ENCODE measurements at places on chromosomes 7 and 10.

DNA sequence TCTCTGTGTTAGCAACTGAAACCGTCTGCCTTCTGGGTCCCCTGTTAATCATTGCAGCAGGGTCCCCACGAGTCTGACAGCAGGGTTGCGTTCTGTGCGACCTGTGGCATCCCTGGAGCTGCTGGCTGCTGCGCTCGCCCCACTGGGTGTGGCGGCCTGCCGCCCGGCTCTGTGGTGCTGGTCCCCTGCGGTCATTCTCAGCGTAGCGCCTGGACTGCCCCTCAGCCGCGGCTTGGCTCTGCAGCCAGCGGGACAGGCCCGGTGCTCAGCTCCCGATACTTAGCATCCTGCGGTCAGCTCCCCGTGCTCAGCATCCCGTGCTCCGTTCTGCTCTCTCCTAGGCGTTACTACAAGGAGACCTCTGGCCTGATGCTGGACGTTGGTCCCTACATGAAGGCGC lies 35.0 kb downstream of the LHPP start:
- DNase-seq = no peak

DNA sequence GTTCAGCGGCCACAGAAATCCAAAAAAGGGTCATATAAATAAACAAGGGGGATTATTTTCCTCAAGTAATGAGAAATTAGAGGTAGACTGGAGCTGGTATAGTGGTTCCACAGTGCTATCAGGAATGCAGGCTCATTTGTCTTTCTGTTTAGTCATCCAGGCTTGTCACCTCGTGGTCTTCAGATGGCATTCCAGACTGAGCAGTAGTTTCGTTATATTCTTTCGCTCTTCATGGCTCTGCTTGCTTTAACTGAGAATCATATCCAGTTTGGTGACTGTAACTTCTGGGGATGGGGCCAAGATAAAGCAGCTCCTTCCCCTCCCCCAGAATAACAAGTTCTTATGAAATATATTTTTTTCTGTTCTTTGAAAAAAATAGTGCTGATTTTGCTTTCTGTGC lies 9.5 kb downstream of the ANKIB1 start:
- DNase-seq = peak; percentile 89

GRCh38 chr7:121003986-121004685 lies 15.6 kb downstream of the CPED1 start:
- DNase-seq = no peak

DNA sequence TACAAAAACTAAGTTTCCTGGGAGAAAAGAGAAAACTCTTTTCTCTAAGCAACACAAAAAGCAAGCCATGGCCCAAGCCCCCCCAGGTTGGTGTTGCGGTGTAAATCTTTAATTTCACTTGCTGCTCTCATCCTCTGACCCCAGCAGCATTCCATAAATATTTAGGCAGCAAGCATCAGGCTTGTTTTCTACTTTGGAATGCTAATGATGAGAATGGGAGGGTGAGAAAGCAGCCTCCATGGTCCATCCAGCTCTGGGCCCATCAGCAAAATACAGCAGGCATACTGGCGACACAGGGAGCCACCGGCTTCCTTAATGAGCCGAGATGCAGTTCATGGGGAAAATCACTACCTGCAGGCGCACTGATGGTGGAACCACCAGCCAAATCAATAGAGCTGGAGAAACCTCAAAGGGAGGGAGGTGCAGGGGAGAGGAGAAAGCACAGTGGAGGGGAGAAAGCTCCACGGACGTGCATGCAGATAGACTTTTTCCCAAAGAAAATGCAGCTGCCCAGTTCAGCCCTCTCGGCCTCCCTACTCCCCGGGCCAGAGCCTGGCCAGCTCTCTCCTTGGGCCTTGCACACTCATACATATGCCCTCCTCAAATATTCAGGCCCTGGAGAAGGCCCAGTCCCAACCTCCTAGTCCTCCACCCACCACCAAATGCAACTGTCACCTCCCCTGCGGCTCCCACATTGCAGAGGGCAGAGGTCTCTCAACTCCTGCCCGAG lies 131.9 kb downstream of the GRID1 start:
- no peak for DNase-seq

GRCh38 chr7:116621649-116622048 lies 50.3 kb upstream of the MET start:
- no peak for DNase-seq

DNA sequence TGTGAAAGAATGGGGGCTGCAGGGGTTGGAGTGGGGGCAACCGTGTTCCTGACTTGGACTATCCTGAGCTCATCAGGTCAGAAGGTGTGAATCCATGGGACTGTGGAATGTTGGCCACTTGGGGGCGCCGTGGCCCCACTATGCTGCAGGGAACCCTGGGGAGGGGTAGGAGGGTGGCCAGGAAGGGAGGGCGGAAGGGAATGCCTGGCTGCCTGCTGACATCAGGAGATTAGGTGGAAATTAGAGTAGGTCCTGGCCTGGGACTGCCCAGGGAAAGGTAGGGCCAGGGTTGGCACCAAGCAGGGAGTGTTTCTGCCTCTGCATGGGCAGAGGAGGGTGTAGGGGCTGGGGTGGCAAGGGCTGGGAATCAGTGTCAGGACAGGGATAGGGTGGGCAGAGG lies 65.8 kb upstream of the PRSS58 start:
- DNase-seq = peak; percentile 27

DNA sequence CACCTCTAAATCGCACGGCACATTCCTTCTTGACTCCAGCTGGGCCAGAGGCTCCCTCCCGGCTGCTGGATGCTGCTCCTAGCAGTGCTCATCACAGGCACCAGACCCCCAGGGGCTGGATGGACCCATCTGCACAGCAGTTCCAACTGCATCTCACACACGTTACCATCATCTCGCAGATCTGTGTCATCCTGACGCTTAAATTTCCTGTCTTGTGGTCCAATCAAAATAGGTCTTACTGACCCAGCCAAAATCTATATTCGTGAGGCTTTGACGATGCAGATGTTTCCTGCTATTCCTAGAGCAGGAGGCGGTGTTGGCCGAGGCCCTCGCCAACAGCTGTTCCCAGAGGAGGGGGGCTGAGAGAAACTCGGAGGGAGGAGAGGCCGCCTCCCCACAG lies 108.0 kb downstream of the MKI67 start:
- no peak for DNase-seq

DNA sequence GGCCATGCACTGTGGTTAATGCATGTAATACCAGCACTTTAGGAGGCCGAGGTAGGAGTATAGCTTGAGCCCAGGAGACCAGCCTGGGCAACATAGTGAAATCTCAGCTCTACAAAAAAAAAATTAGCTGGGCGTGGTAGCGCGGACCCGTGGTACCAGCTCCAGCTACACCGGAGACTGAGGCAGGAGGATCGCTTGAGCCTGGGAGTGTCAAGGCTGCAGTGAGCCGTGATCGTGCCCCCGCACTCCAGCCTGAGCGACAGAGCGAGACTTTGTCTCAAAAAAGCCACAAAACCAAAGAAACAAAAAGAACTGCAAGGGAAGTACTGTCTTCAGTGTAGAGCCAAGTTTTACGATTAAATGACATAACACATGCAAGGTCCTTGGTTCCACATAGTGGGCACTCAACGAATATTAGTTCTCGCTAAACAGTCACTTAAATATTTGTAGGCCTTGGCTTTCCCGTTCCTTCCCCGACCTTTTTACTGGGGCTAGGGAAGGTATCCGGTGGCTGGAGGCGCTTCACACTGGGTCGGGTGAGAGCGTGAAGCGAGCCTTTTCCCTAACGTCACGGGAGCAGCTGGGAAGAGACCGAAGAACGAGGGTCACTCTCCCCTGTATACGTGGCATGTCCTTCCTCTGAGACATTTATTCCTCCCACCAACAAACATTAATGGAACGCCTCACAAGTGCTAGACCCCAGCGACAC lies 993 bp upstream of the SND1 start:
- DNase-seq = no peak

- no peak for DNase-seq
These were observed 239.2 kb upstream of the ZMIZ1 start for GRCh38 chr10:78829565-78829964.

- DNase-seq = no peak
These were observed 84.2 kb upstream of the IKZF1 start for GRCh38 chr7:50220273-50220672.

DNA sequence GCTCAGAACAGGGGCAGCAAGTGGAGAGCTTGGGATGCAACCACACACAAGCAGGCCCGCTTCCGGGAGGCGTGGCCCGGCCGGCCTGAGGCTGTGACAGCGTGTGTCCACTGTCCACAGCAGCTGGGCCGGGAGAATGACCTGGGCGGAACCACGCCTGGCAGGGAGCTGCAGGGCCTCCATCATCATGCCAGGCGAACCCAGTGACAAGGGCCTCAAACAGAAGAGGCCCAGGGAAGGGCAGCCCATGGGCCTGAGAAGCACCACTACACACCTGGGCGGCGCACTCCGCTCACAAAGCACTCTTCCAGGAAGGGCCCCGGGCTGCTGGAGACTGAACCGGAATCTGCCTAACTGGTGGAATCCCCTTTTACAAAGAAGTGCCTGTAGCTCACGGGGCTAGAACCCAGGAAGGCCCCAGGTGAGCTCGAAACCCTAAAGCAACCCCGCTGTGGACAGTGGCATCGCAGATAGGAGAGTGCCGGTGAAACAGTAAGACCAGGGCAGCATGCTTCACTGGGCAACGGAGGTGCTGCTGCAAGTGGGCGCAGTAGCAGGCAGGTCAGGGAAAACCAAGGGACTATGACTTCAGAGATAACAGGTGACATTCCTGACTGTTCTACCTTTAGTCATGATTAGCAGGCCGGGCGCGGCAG lies 66.0 kb downstream of the MAD1L1 start:
- DNase-seq = no peak

DNA sequence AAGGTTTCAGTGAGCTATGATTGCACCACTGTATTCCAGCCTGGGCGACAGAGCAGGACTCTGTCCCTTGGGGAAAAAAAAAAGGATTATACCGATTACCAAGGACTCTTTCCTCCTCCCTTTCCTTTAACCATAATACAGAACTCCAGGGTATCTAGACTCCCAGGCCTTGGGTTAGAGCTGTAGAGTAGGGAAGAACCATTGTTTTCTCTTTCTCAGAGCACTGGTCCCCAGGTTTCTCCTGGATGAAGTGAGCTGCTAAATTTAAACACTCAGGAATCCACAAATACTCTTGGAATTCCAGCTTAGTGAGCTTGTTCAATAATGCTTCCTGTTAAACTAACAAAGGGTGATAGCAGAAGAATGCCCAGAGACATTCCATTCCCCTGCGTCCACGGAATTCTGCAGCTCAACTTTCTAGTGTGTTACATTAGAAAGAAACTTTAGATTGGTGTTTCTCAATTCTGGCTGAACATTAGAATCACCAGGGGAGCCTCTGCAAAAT lies 14.6 kb upstream of the RPEL1 start:
- peak; percentile 97 for DNase-seq

DNA sequence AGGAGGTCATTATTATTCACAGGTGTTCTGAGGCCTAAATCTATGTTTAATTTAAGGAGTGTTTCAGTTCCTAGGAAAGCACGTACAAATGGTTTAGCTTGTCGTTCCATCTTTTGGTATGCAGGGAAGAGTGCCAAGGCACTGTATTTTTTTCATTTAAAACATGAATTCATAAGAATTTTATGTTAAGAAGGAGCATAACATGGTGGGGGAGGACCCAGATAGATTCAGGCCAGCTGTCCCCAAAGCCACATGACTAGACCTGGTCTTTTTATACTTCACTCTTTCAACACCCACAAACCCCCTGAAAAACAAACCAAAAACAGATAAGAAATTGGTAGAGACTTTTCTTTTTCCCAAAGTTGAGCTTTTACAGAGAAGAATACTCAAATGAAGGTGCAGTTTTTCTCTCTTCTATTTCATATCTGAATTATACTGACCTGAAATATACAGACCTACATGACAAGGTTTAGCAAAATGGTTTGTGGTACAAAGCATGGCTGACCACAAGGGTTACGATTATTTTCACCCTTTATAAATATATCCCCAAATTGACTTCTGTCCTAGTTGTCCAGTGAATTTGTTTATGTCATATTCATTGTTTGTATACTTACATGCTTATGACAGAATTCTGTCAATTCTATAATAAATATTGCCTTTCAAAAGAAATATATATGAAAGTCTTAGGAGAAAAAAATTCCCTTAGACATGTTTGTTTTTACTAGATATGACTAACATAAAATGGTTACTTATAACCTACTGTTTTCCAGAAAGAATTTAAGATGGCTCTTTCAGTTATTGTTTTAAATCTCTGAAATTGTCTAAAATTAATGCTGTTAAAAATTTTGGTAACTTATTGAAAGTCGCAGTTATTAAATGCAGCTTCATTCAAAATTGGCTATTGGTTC lies 71.3 kb downstream of the AP3M1 start:
- peak; percentile 26 for DNase-seq

DNA sequence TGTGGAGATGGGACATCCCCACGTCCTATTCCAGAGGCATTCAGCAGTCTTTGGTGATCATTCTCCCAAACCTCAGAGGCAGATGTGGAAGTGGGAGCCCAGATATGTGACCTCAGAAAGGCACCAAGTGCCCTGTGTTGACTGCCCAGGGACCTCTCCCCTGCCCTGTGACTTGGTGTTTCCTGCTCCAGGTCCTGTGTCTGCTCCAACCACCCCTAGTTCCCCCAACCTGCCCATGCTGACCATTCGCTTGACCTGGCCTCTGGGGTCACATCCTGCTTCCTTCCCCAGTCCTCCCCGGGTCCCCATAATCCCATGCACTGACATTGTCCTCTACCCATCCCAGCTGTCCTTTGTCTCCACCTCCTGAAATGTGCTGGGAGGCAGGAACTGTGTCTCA lies 7.6 kb downstream of the CYP26A1 start:
- no peak for DNase-seq

DNA sequence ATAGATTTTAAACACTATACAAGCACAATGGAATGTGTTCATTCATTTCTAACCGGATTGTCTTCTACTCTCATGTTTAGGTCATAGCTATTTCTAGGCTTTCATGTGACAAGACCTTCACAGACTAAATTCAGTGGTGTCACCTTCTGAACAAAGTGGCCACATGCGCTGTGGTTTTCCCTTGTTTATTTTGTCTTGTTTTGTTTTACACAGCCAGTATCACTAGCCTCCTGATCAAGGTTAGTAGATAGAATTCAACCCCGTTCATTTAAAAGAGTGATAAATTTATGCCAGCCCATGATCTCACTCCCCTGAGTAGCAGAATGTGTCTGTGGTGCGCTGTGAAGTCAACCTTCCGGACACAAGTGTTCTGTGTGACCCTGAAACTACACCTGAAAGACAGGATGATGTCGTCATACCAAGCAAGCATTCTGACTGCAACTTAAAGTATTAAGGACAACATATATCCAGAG lies 209.1 kb downstream of the CREB5 start:
- no peak for DNase-seq

DNA sequence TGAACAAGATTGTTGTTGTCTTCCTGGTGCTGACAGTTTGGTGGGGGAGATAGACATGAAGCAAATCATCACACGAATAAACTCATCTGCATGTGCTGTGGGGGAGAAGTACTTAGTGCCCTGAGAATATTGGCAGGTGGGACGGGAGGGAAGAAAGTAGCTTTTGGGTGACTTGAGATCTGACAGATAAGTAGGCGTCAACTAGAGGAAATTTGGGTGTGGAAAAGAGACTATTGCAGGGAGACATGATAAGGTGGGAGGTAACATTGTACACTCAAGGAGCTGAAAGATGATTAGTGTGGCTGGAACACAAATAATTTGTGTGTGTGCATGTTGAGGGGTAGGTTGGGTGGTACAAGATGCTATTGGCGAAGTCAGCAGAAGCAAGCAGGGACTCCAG lies 30.1 kb downstream of the CNNM2 start:
- DNase-seq = no peak

- DNase-seq = peak; percentile 55
These were observed 64.6 kb upstream of the KCNMA1 start for GRCh38 chr10:77702166-77702565.
